ENCODE measurements at places on chromosomes 1 and 21.
A peak's percentile ranks its signal among the peaks of the same experiment; 100 is the strongest.

GRCh38 chr1:41743366-41743765, 175.4 kb downstream of the HIVEP3 start:
- DNase-seq = no peak

DNA sequence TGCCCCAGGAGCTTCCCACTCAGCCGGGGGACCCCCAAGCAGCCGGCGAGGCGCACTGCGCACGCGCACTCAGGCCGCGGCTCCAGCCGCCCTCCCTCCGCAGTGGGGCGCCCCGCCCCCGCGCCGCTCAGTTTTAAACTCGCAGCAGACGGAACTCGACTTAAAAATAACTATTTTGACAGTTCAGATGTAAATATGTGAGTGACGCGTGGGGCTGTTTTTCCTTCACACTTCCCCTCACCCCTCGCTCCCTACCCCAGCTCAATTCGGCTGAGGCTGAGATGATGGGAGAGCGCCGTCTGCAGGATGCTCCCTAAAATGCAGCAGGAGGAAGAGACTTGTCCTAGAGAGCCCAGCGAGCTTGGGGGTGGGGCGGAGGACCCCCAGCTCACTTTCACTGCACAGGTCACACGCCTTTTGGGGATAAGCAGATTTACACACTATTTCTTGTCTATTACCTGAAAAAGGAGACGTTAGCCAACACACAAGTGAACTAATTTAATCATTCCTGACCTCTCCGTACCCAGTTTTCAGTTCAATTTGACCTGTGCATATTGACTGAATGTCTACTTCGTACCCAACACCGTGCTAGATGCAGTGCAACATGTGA, 8.9 kb upstream of the LEMD1 start:
- peak; percentile 45 for DNase-seq

GRCh38 chr1:17923666-17924065, 168.5 kb downstream of the ACTL8 start:
- peak; percentile 48 for DNase-seq

GRCh38 chr21:31294691-31295090, 49.4 kb downstream of the TIAM1 start:
- DNase-seq = no peak

DNA sequence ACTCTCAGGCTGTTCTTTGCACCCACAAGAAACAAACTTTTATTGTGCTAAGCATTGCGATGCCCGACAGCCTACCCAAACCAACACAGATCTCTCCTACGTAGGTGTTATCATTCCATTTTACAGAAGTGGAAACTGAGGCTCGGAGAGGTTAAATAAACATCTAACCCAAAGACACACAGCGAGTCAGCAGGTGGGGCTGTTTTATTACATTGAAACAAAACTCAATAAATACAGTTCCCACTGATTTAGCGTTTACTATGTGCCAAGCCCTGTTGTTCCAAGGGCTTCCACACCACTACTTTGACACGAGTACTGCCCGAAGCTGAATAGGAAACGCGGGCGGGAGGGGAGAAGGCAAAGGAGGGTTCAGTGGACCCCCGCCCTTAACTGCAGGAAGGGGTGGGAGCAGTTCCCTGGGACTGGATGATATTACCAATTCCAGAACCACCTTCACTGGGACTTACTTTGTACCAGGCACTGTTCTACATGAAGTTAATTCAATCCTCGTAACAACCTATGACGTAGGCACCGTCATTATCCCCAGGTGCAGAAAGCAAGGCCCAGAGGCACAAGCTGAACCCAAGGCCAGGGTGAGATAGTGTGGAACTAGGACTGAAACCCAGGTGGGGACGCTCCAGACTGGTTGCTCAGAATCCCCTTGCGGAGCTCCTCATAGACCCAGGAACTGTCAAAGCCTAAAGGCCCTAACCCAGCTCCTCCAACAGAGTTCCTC, 19.3 kb upstream of the ALDH4A1 start:
- no peak for DNase-seq

- DNase-seq = no peak
These were observed 238.2 kb downstream of the NFIA start for GRCh38 chr1:61320575-61320974.

- no peak for DNase-seq
These were observed 23.5 kb downstream of the MTARC1 start for GRCh38 chr1:220810179-220810653.

GRCh38 chr1:16138772-16139221, 17.1 kb downstream of the EPHA2 start:
- no peak for DNase-seq

- DNase-seq = no peak
These were observed 78.1 kb upstream of the CCDC190 start for GRCh38 chr1:162939035-162939434.

DNA sequence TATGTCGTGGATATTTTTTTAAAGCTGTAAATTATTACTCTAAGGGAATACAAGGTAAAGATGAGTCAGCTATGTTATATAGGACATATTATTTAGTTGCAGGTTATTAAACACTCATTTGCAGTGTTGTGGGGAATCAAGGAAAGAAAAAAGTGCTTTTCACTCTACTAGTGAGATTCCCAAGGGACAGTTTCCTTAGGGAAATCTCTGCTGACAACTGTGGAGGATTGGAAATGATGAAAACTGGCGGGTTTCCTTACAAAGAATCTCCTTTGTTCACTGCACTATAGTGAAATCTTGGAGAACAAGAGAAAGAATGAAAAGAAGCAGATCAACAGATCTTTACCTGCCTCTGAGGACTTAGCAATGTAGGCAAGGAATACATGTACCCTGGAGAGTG, 24.5 kb upstream of the TRIM45 start:
- no peak for DNase-seq

GRCh38 chr21:33835920-33836319, 79.7 kb downstream of the ATP5PO start:
- DNase-seq = no peak

DNA sequence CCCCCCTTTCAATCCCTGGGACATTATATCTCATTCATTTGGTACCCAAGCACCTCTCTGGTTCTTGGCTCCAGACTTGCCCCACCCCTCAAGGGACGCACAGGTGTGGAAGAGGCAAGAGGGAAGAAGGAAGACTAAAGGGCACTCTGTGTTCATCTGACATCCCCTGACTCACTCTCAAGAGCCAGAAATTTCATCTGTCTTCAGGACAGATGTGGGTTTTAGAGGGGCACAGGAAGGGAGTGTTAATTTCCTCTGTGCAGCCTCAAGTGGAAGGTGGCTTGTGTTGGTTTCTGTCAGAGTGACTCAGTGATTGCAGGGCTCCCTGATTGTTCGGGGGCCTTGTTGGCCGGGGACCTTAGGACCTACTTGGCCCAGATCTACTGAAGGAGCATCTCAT, 2.4 kb downstream of the C2CD4D start:
- no peak for DNase-seq

DNA sequence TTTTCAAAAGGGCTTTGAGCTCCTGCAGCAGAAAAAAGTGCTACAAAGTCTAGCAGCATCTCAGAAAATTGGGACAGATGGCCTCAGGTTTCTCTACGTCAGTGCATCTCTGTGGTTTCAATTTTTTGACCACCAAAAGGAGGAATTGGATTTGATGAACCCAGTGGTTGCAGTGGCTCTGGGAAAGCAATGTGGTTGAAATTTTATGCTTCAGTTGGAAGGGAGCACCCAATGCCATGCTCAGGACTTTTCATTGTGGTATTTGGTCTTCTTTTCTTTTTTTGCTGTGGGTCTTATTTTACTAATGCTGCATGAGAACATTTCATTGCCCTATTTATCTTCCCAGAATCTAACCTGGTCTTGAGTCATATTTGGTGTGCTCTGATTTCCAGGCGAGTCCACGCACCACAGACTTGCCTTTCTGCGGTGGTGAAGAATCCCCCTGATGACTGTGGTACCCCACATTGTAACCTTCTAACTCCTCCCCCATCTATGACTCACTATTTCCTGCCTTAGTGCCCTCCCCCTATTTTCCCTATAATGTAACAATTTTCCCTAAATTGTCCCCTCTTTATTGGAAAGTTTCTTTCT, 56.7 kb downstream of the S1PR1 start:
- DNase-seq = no peak

GRCh38 chr1:111247125-111247838, 19.8 kb downstream of the CHI3L2 start:
- DNase-seq = no peak

DNA sequence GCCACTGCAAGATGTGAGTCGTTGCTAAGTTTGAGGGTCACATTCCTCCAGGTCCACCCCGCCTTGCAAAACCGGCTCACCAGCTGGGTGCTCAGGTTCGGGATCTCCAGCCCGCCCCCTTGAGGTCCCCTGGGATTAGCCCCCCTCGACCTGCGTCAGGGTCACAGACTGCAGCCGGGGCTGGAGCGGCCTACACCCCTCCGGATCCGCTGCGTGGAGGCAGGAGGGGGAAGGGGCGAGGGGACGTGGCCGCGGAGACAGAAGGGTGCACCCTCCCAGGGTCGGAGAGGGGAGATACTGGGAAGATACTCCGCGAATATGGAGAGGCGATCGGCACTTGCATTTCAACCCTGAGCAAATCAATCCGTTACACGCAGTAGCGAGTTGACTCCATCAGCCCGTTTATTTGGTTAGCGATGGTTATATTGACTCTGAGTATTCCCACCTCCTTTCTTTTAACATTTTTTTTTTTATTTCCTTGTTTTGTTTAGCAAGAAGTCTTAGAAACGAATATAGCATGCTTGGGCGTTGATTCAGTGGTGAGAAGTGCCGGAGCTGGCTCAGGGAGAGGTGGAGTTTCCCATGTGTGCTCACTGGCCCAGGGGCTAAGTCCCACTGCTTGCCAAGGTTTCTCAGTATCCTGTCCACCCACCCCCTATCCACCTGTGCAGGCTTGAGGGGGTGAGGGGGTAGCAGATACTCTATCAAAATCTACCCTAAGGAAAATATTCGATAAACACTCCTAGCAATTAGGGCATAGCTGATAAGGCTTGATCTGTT, 997 bp downstream of the IFNAR2 start:
- DNase-seq = no peak

DNA sequence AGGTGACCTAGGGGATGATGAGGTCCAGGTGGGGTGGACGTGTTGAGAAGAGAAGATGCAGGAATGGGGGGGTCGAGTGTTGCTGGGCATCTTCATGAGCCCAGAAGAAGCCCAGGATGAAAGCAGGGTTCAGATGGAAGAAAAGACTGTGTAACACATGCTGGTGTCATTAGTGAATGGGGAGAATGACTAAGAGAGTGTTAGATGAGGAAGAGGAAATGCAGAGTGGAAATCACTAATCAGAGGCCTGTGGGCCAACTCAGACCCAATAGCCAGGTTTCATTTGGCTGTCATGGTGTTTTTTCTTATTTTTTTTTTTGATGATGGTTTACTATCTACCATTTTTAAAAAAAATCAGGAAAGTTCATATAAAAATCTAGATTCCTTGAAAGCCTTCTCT, 180.8 kb upstream of the CAMK1G start:
- no peak for DNase-seq

DNA sequence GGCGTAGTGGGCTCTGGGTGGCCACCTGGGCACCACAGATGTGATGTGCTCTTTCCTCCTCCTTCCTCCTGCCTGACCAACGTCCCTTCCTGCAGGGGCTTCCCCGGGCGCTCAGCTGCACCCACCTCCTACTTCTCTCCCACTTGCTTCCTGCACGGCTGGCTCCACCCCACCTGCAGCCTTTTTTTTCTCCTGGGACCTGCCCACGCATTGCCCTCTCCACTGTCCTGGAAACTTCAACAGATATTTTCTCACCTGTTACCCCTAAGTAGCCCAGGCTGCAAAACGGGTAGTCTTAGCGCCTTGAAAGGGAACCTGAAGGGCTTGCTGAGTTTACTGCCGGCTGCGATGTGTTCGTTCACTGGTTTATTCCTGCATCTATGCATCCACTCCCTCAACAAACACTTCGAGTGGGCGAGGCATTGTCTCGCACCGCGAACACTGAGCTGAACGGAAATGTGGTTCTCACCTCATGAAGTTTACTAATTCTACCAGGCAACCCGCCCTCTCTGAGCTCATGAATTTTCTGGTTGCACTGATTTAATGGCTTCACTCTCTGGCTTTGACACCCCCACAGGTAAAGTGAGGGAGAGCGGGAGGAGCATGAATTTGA, 23.6 kb downstream of the ZBTB18 start:
- DNase-seq = no peak

DNA sequence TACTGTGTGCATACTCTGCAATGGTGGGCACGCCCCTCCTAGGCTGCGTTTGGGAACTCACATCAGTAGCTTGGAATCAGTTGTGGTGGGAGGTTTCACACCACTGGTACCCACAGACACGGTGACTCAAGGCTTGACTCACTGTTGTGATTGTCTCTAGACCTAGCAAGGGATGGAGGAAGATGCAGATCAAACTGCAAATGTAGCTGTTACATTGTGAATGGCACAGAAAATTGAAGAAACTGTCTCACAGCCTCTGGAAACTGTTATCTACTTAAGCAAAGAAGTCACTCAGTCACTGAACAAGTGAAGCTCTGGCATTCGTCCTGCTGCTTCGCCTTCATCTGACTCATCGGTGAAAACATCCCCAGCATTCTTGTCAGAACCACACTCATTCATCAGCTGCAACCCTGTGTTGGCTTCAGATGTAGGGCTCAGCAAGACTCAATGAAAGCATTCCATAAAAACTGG, 59.5 kb downstream of the POFUT2 start:
- no peak for DNase-seq

DNA sequence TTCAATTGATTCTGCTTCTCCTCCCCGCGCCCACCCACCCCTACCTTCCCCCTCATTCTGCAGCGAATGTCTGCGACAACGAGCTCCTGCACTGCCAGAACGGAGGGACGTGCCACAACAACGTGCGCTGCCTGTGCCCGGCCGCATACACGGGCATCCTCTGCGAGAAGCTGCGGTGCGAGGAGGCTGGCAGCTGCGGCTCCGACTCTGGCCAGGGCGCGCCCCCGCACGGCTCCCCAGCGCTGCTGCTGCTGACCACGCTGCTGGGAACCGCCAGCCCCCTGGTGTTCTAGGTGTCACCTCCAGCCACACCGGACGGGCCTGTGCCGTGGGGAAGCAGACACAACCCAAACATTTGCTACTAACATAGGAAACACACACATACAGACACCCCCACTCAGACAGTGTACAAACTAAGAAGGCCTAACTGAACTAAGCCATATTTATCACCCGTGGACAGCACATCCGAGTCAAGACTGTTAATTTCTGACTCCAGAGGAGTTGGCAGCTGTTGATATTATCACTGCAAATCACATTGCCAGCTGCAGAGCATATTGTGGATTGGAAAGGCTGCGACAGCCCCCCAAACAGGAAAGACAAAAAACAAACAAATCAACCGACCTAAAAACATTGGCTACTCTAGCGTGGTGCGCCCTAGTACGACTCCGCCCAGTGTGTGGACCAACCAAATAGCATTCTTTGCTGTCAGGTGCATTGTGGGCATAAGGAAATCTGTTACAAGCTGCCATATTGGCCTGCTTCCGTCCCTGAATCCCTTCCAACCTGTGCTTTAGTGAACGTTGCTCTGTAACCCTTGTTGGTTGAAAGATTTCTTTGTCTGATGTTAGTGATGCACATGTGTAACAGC, 339.9 kb downstream of the NTNG1 start:
- DNase-seq = peak; percentile 7

GRCh38 chr1:240823357-240823756, 211.4 kb upstream of the GREM2 start:
- DNase-seq = no peak
